Activated T-helper 2 cell treated with anti-CD3 and anti-CD28 coated beads, Interferon-gamma antibody, Interleukin-2, Interleukin-4, amounts not matched to agents 10 μg/mL and 5 μg/mL and 100 μg/mL, durations not matched to agents 14 hours and 24 hours and 36 hours (primary cell): ENCODE measurements at places on chromosomes 1 and 21.
A peak's percentile ranks its signal among the peaks of the same experiment; 100 is the strongest.

DNA sequence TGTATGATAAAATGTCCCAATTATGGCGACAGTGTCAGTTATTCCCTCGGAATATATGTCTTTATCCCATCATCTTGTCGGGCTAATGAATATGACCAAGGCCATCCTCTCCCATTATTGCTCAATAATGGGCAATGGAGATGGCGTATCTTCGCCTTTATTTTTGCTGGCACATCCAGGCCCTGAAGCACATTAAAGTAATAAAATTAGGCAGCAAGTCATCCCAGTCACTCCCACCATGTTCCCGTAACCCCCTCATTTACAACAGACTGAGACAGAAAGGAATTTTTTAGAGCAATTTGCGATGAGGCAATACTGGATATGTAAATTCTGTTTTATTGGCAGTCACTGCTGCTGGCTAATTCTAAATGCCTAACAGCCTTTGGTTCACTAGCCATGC is 35.3 kb downstream of the CLIC6 start:
- H3K36me3 ChIP-seq, result no peaks in the 10 kb centered on the region
- peaks cover 16% of the 10 kb centered on the region for H3K4me1 ChIP-seq
- H3K27me3 ChIP-seq, result peaks cover 31% of the 10 kb centered on the region
- H3K4me3 ChIP-seq, result no peak overlapping the region

- peaks cover 6% of the 10 kb centered on the region for H3K36me3 ChIP-seq
- DNase-seq, result no peak
Measured at GRCh38 chr1:160460683-160461287, 60.4 kb downstream of the VANGL2 start.

- no peak overlapping the region for H3K4me3 ChIP-seq
- peaks cover under 1% of the 10 kb centered on the region for H3K4me1 ChIP-seq
- H3K27me3 ChIP-seq, result peaks cover 2% of the 10 kb centered on the region
- no peak overlapping the region for H3K27ac ChIP-seq
- DNase-seq, result no peak
- no peaks in the 10 kb centered on the region for H3K36me3 ChIP-seq
Measured at GRCh38 chr1:83701355-83701754, 297.6 kb downstream of the TTLL7 start.

- H3K4me3 ChIP-seq, result no peak overlapping the region
- DNase-seq, result peak; percentile 44
- H3K27ac ChIP-seq, result no peak overlapping the region
- peaks cover 2% of the 10 kb centered on the region for H3K27me3 ChIP-seq
Measured at GRCh38 chr1:17502326-17502778, 37.1 kb upstream of the ARHGEF10L start.

DNA sequence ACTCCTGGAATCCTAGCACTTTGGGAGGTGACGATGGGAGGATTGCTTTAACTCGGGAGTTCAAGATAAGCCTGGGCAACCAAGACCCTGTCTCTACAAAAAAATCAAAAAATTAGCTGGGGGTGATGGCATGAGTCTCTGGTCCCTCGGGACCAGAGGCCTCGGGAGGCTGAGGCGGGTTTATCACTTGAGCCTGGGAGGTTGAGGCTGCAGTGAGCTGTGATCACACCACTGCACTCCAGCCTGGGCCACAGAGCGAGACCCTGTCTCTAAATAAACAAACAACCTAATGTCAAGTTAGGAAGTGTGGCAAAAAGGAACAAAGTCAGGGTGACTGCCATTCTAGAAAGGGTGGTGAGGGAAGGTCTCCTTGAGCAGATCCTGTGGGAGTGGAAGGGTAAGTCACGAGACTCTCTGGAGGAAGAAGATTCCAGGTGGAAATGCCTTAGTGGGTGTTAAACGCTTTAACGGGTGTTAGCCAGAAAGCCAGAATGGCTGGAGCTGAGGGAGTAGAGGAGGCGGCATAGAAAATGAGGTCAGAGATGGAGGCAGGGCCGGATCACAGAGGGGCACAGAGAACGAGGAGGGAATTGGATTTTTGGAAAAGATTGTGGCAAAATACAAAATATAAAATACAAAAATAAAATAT is 62.2 kb upstream of the ATP5PO start:
- no peak overlapping the region for H3K4me3 ChIP-seq
- peaks cover 62% of the 10 kb centered on the region for H3K4me1 ChIP-seq
- DNase-seq, result no peak
- H3K27ac ChIP-seq, result peak overlapping the region; percentile 99

GRCh38 chr1:109793486-109794318 is 30.0 kb upstream of the EPS8L3 start:
- peaks cover 79% of the 10 kb centered on the region for H3K4me1 ChIP-seq
- no peak overlapping the region for H3K4me3 ChIP-seq
- peak overlapping the region; percentile 68 for H3K27ac ChIP-seq
- DNase-seq, result no peak
- H3K36me3 ChIP-seq, result peaks cover 4% of the 10 kb centered on the region

GRCh38 chr1:179767177-179767581 is 24.1 kb downstream of the FAM163A start:
- no peak for DNase-seq
- no peak overlapping the region for H3K27ac ChIP-seq
- no peaks in the 10 kb centered on the region for H3K4me1 ChIP-seq

DNA sequence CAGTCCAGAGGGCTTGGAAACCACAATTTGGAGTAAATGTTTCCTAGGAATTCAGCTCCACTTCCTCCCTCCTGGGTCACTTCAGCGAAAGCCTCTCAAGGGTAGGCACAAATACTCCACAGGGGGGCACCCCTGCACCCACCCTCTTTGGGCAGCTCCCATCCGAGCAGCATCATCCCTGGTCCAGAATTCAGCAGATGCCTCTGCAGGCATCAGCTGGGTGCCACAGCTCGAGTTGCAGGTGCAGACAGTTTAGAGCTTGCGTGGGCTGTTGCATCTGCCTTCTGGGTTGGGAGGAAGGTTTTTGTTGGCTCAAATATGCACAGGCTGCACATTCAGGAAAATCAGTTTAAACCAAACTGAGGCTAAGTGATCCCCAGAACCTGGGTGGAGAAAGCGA is 25.0 kb downstream of the KANK4 start:
- no peak for DNase-seq
- H3K4me1 ChIP-seq, result peaks cover 8% of the 10 kb centered on the region
- H3K27ac ChIP-seq, result no peak overlapping the region
- no peak overlapping the region for H3K4me3 ChIP-seq
- no peaks in the 10 kb centered on the region for H3K36me3 ChIP-seq

GRCh38 chr1:64826991-64827390 is 82.1 kb downstream of the RAVER2 start:
- H3K27ac ChIP-seq, result peak overlapping the region; percentile 2
- no peak overlapping the region for H3K4me3 ChIP-seq
- peaks cover 2% of the 10 kb centered on the region for H3K36me3 ChIP-seq
- H3K27me3 ChIP-seq, result peaks cover 9% of the 10 kb centered on the region
- DNase-seq, result no peak

DNA sequence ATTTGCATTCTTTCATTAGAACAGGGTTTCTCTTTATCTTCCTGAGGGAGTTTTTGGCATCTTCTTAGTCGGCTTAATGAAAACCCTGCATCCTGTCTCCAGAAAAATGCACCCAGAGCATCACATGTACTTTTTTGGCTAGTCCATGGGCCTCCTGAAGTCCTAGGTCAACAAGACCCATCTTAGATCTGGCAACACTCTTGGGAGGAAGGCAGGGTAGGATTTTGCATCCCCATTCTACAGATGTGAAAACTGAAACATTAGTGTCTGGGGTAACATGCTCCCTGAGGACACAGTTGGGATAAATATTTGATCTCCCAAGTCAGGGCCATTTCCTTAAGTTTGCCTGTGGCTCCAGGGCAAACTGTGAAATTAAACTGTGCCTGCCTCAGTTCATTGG is 40.0 kb upstream of the HMGB4 start:
- no peak overlapping the region for H3K4me3 ChIP-seq
- H3K4me1 ChIP-seq, result no peaks in the 10 kb centered on the region
- DNase-seq, result no peak
- H3K36me3 ChIP-seq, result no peaks in the 10 kb centered on the region
- H3K27me3 ChIP-seq, result no peaks in the 10 kb centered on the region
- no peak overlapping the region for H3K27ac ChIP-seq

DNA sequence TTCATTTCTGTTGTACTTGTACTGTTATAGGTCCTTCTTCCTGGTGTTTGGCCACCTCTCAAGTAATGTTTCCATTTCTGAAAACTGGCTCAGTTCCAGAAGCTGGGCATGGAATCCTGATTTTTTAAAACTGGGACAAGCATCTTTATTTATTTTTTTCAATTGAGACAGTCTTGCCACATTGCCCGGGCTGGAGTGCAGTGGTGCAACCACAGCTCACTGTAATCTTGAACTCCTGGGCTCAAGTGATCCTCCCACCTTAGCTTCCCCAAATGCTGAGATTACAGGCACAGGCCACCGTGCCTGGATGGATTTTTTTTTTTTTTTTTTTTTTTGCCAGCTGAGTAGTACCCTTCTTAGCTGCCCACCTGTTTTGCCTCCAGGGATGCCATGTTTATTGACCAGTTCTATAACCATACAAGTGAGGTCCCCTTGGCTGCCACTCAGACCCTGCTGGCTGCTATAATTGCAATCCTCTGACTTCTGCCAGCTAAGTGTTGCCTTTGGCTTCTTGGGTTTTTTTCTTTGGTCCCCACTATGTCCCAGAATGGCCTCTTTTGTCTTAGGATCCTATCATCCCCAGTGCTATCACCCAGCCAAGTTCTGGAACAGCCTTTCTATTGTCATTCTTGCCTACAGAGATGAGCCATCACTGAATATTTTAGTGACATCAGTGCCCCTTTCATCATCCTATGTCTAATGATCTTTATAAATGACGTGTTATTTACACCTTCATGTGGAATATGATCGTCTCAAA is 3.9 kb upstream of the DIP2A start:
- H3K27ac ChIP-seq, result no peak overlapping the region
- H3K4me3 ChIP-seq, result no peak overlapping the region
- H3K36me3 ChIP-seq, result peaks cover 63% of the 10 kb centered on the region

GRCh38 chr1:237416924-237417655 is 375.1 kb downstream of the RYR2 start:
- H3K27ac ChIP-seq, result no peak overlapping the region
- no peaks in the 10 kb centered on the region for H3K36me3 ChIP-seq
- no peaks in the 10 kb centered on the region for H3K27me3 ChIP-seq

DNA sequence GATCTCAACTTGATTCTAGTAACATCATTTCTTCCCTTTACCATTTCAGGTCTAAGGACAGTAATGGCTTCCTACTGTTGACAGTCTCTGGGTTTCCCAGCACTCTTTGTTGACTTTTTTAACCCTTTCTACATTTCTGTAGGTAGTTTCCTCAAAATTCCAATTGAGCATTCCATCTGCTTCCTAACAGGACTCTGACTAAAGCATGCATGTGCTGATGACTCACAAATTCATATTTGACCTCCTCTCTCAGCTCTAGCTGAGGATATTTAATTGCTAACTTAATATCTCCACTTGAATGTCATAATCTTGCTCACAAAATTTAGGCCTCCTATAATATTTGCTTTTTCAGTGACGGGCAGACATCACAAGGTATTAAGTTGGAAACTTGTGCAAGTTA is 93.3 kb upstream of the ZNHIT6 start:
- DNase-seq, result no peak
- no peak overlapping the region for H3K27ac ChIP-seq
- H3K27me3 ChIP-seq, result no peaks in the 10 kb centered on the region
- no peaks in the 10 kb centered on the region for H3K36me3 ChIP-seq
- H3K4me1 ChIP-seq, result no peaks in the 10 kb centered on the region

GRCh38 chr1:207866471-207867135 is 44.3 kb downstream of the CD34 start:
- no peak for DNase-seq
- H3K4me3 ChIP-seq, result peak overlapping the region; percentile 89
- H3K4me1 ChIP-seq, result peaks cover 79% of the 10 kb centered on the region
- H3K36me3 ChIP-seq, result peaks cover 52% of the 10 kb centered on the region
